Stimulated activated CD4-positive, alpha-beta T cell treated with anti-CD3 and anti-CD28 coated beads, Interleukin-1b, Interleukin-23, amount 100 ng/mL, for 1 hour (primary cell): ENCODE measurements at places on chromosomes 7 and 10.

- DNase-seq, result no peak
Observed at GRCh38 chr7:7737674-7738073, 19.3 kb upstream of the RPA3 start.

- no peak for DNase-seq
Observed at GRCh38 chr7:92053312-92053711, 81.0 kb downstream of the CYP51A1 start.

DNA sequence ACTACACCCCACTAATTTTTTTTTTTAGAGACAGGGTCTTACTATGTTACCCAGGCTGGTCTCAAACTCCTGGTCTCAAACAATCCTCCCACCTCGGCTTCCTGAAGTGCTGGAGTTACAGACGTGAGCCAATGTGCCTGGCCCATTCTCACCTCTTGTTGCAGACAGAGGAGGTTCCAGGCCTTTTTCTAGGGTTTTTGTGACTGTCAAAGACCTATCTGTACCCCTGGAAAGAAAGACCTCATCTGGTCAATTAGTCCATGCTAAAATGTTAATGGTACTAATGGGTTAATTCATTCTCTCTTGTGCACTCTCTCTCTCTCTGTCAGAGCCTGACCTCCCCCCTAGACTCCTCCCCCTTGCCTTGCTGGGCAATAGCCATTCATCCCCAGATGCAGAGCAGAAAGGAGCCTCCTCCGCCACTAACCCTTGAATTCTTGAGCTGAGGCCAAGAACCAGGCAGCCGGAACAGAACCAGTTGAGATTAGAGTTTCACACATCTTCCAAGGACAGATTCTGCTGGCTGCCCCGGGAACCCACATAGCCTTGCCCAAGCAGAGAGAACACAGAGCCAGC is 209.7 kb downstream of the SKIDA1 start:
- no peak for DNase-seq

- DNase-seq, result no peak
Observed at GRCh38 chr7:45869426-45869825, 3.5 kb downstream of the CCDC201 start.

DNA sequence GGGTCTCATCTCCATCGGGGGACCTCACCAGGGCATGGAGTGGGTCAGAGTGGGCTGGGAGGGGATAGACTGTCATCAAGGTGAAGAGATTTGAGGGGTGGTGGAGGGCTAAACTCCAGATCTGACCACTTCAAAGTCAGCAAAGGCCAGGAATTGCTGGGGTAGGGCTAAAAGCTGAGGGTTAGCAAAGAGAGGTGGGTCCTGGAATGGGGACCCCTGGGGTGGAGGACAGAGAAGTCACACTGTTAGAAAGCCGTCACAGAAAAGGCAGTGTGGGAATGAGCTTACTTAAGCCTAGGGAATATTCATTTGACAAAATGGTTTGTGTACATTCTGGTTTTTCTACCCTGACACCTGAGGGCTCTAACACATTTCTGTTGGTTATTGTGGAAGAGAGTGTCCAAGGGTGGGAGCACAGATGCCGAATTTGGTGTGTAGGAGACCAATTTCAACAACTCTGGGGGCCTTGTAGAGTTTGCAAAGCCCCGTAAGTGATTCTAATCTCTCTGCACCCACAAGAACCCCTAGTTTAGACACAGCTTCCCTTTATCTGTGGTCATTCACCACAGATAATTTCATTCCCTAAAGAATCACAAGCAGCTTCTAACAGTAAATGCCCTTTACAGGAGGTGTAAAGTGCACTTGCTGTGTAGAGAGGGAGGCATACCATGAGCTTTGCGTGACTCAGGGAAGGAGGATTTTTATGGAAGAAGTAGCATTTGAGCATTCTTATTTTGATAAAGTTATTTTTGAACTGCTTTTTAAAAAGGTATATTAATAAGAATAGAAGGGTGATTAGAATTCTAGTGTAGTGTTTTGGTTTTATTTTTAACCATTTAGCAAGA is 6.4 kb downstream of the FBH1 start:
- no peak for DNase-seq

DNA sequence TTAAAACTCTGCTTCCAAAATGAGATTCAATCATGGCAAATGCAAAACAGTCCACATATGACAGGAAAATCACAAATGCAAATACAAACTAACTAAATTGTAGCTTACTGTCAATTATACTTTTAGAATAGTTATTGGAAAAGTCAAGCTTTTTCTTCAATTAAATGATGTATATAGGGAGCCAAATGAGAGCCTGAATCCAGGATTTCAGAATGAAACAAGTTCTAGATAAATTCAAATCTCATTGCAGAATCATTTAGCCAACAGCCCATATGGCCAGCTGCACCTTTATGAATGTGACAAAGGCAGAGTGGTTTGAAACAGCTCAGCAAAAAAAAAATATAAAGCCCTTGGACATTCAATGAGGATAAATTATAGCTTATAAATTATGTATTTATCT is 82.2 kb upstream of the SCIN start:
- DNase-seq, result no peak

GRCh38 chr10:3996697-3997096 is 211.7 kb upstream of the KLF6 start:
- no peak for DNase-seq
